RPMI8226 (cell line): ENCODE measurements at places on chromosomes 4 and X.

DNA sequence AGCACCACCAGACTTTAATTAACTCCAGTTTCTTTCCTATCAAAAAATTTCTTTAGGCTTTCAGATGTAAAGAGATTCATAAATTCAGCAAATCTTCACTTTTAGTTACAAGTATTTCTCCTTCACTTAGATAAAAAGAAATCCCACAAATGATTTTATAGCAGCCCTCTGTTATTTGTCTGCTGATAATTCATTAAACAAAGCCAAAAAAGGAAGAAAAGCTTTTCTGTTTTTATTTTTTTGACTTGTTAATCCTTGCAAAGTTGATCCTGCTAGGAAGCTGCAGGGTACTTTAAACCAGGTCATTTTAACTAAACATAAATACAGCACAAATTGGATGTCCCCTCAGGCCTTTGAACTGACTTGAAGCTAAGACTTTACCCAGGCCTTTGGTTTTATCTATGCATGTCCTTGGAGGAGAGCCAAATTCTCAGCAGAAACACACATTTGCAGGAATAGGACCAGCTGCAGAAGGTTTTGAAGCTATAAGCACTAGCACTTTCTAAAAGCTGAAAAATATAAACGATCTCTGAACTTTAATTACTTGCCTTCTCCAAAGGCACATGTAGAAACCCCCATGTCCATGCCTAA is 57.5 kb downstream of the PCDH18 start:
- no peak for DNase-seq

GRCh38 chr4:31613946-31614623 is 893.9 kb downstream of the PCDH7 start:
- no peak for DNase-seq

GRCh38 chr4:97530676-97531075 is 612.6 kb downstream of the STPG2 start:
- DNase-seq = no peak

- DNase-seq = no peak
These were observed 315.7 kb downstream of the FBXW7 start for GRCh38 chr4:152220201-152220666.

GRCh38 chr4:23171976-23172375 is 479.2 kb downstream of the GBA3 start:
- no peak for DNase-seq

DNA sequence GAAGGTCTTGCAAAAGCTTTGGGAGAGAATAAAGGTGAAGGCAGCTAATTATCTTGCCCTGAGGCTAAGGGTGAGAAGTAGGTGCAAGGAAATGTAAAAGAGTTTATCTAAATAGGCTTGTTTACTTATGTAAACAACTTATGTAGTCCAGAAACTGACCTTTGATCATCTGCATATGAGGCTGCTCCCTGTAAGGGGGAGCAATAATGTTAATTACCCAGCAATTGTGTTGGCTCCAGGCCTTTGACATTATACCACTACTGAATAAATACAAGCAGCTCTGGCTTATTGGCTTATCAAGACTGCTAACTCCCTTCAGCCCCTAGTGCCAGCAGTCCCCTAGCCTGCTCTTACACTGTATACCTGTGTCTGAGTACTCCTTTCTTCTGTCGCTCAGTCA is 303.7 kb upstream of the GNPDA2 start:
- DNase-seq = no peak

- DNase-seq = no peak
These were observed 89.8 kb downstream of the FNIP2 start for GRCh38 chr4:158858410-158859199.

GRCh38 chr4:8319731-8320385 is 50.3 kb downstream of the HTRA3 start:
- DNase-seq = no peak

DNA sequence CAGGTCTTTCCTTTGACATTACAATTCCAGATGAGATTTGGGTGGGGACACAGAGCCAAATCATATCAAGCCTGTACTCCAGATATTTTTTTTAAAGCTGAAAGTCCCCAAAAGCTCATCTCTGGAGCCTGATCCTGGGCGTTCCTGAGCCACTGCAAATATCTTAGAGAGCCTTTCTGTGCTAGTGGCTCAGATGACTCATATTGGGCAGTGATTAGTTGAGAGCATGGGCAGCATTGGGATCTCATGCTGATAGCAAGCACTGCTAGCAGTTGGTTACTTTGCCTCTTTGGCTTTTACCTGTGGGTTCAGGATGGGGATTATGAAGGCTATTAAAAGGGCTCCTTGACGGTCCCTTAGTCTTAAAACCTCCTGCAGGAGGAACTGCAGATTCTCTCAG is 51.4 kb upstream of the SCRG1 start:
- DNase-seq = no peak

DNA sequence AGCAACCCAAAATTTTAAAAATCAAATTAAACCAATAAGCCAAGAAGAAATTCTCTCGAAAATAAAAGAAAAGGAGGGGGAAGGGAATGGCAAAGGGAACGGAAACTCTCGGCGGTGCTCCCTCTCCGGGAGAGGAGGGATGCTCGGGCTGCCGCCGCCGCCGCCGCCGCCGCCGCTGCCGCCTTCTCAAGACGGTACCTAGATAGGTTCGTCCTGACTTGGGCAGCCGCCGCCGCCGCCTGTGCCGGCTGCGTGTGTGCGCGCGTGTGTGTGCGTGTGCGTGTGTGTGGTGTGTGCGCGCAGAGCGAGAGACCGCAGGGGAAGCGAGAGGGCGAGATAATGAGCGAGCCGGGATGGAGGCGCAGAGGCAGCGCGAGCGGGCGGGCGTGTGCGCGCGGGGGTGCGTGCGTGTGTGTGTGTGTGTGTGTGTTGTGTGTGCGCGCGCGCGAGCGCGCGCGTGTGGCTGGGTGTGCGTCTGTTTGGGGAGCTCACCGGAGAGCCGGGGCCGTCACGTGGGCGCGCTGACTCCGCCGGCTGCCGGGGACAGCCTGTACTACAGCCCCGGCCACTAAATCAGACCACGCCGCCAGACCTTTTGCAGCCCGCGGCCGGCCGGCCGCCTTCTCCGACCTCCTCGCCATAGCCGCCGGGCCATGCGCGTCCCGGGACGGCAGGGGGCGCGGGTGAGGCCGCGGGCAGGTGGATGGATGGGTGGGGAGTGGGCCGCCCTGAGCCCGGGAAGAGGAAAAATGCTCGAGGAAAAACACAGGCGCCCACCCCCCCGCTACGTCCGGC is 111.6 kb downstream of the DHX15 start:
- peak; percentile 70 for DNase-seq

DNA sequence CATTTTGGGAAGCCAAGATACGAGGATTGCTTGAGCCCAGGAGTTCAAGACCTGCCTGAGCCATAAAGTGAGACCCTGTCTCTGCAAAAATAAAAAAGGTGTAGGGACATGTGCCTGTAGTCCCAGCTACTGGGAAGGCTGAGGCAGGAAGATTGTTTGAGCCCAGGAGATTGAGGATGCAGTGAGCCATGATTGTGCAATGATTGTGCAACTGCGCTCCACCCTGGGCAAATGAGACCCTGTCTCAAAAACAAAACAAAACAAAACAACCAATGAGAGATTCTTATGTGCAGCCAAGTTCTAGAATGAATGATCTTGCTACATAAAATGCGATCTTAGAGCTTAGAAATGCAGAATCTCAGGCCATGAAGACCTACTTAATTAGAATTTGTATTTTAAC is 22.5 kb downstream of the SLC9B2 start:
- no peak for DNase-seq

DNA sequence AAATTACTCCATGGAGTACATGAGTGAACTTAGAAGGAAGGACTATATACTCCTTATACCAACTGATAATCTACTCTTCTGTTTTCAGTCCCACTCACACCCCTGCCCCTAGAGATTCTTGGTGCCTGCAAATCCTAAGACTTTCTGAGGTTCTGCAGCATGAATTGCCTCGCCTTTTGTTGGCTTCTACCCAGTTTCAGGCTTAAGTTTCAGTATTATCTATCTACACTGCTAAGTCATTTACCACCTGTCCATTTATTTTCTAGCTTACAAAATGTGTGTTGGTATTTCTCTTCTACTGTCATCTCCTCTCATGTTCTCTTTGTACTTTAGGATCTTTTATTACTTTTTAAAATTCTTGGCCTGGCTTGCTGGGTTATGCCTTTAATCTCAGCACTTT is 94.4 kb upstream of the AMOT start:
- DNase-seq = no peak

- DNase-seq = no peak
These were observed 239.9 kb upstream of the DKK2 start for GRCh38 chr4:107276052-107276451.

DNA sequence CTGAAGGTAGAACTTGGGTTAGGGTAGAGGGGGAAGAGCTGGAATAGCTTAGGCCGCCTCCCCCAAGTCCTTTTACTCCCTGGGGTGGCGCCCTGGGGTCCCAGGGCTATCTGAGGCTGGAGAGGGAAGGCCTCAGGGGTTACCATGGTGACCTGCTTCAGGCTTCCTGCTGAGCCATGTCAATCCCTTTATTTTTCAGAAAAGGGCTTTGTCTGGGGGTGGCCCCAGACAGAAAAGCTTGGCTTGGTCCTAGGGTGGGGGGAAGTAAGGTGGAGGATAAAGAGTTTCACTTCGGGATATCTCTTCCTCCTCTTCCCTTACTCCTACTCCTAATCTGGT is 6.3 kb downstream of the EFNB1 start:
- DNase-seq = no peak

DNA sequence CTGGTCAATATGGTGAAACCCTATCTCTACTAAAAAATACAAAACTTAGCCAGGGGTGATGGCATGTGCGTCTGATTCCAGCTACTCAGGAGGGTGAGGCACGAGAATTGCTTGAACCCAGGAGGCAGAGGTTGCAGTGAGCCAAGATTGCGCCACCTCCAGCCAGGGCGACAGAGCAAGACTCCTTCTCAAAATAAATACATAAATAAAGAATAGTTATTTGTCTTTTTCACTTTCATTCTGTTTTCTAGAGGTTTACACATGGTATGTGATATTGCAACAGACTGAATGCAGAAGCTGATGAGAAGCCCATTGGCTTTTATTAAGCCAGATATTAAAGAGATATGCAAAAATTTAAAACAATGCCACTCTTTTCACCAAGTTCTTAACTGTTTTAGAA is 8.2 kb downstream of the KLHL15 start:
- no peak for DNase-seq

GRCh38 chr4:177558995-177559394 is 116.8 kb upstream of the AGA start:
- no peak for DNase-seq

DNA sequence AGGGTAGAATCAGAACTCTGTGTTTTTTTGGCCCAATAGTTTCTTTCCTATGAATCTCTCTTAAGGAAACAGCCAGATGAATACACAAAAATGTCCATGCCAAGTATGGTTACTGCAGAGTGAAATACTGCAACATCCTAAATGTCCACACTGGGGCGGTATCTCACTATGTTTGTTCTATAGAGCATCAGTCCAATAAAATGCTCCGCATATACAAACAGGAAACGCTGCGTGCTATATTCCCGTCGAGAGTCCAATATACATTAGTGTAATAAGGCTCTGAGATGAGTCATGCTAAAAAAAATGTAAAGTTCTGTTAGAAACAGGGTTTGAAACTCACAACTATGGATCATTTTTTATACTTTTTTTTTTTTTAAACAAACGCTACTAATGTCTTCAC is 72.9 kb upstream of the ENOX2 start:
- peak; percentile 46 for DNase-seq

GRCh38 chr4:70703619-70704214 is 15.4 kb downstream of the UTP3 start:
- DNase-seq = no peak

GRCh38 chr4:78057600-78058550 is 752 bp downstream of the FRAS1 start:
- no peak for DNase-seq

- no peak for DNase-seq
These were observed 34.6 kb downstream of the PRPS2 start for GRCh38 chrX:12825801-12826200.

DNA sequence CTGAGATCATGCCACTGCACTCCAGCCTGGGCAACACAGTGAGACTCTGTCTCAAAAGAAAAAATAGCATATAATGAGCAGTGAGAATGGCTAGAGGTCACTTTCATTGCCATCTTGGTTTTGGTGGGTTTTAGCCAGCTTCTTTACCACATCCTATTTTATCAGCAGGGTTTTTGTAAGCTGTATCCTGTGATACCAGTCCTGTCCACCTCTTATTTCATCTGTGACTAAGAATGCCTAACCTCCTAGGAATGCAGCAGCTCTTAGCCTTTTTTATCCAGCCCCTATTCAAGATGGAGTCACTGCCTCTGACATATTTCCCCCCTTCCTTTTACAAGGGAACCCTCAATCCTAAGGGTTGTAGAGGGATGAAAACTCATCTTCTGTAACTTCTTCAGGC is 26.1 kb upstream of the IGFBP7 start:
- DNase-seq = no peak

DNA sequence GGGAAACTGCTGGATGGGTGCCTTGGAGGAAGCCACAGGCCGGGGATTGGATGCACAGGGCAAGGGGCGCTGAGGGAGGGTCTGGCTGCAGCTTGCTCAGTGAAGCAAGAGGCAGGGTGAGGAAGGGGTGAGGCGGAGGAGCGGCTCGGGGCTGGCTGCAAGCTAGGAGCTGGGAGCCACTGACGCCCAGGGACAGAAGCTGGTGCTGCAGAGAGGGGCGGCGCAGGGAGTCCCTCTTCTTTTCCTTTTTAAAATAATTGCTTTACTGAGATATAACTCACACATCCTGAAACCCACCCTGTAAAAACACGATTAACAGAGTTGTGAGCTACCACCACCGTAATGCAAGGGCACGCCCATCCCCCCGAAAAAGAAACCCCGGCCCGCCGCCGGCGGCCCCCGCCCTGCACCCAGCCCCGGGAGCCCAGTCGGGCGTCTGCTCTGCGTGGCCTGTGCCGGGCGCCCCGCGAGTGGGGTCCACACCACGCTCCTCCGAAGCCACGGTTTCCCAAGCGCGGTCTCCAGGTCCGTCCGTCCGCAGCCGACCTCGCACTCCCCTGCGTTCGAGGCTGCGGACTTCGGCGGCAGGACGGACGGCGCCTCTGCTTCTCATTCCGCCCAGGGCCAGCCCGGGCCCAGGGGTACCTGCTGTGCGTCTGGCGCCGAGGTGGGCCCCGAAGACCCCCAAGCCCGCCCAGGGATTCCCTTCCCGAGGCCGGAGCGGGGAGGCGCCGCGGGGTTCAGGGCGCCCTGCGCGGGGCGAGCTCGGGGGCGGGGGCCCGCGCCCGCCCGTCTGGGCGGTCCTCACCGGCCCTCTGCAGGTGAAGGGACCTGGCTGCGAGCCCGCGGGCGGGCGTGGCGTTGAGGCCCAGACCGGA is 866 bp upstream of the UVSSA start:
- DNase-seq = peak; percentile 47

GRCh38 chr4:11365039-11365438 is 63.7 kb downstream of the HS3ST1 start:
- no peak for DNase-seq

GRCh38 chr4:163523791-163524365 is 29.4 kb downstream of the TMA16 start:
- DNase-seq = no peak

GRCh38 chrX:11591723-11592346 is 73.9 kb downstream of the ARHGAP6 start:
- DNase-seq = no peak

DNA sequence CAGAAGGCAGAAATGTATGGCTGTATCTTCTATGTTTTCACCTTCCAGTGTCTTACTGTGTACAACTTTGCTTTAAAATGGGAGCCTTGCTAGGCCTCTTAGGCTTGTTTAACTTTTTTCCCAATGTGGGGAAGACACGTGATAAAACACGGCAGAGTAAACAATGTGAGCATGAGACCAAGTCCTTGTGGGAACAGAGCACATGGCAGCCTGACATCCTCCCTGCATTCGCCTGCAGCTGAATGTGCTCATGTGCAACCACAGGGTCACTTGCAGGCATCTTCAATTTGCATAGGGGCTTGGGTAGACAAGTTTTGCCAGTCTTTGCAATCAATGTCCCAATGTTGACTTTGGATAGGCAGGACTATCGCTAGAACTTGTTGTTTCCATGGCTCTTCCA is 91.8 kb downstream of the CCNG2 start:
- DNase-seq = no peak
